Foreskin keratinocyte (primary cell): ENCODE measurements at places on chromosomes 1 and 21. TPM values are rescaled to one million over a fixed set of nuclear protein-coding genes. Genes with fewer than 3 reads are reported as not detected.

The VWA5B1 gene
- polyA plus RNA-seq: not detected in 2 replicates

The TFF2 gene
- not detected in 2 replicates for polyA plus RNA-seq

DNA sequence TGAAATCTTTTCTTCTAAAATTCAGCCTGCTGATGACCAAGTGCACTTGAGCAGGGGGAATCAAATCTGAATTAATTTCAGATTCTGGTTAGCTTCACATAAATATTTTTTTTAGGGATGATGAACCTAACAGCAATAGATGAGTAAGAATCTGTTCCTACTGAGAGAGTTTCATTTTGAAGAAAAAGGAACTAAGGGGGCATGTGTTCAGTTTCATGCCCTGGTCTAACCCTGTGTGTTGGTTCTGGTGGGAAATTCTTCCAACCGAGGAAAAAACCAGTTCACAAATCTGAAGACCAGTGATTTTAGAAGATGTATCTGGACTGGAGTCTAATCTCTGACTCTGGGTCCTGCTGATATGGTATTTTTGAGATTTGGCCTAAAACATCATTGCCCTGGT is 13.7 kb downstream of the SELL start:
- DNase-seq: no peak

DNA sequence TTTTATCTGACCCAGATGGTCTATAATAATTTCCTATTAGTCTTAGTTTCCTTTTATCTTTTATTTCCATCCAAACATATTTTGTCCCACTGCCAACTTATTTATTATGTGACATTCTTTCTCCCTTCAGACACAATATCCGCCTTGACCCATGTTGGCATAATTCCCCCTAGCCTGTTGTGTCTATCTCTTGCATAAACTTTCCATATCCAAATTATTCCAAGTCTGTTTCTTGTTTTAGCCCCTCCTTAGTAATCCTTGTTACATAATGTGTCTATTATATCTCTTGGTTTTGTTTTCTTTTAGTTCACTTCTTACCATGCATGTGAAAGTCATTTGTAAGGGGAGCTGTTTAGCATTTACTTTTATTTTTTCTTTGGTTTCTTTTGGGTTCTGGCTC is 81.6 kb upstream of the CACHD1 start:
- DNase-seq: no peak

GRCh38 chr1:97500760-97501159 is 420.1 kb downstream of the DPYD start:
- no peak for DNase-seq

The AQP10 gene
- polyA plus RNA-seq: 0.16 and 0.17 TPM in 2 replicates

GRCh38 chr1:195130598-195130997 is 1477.6 kb downstream of the KCNT2 start:
- DNase-seq: no peak

The MR1 gene
- 9.5 and 9.7 TPM in 2 replicates for polyA plus RNA-seq

DNA sequence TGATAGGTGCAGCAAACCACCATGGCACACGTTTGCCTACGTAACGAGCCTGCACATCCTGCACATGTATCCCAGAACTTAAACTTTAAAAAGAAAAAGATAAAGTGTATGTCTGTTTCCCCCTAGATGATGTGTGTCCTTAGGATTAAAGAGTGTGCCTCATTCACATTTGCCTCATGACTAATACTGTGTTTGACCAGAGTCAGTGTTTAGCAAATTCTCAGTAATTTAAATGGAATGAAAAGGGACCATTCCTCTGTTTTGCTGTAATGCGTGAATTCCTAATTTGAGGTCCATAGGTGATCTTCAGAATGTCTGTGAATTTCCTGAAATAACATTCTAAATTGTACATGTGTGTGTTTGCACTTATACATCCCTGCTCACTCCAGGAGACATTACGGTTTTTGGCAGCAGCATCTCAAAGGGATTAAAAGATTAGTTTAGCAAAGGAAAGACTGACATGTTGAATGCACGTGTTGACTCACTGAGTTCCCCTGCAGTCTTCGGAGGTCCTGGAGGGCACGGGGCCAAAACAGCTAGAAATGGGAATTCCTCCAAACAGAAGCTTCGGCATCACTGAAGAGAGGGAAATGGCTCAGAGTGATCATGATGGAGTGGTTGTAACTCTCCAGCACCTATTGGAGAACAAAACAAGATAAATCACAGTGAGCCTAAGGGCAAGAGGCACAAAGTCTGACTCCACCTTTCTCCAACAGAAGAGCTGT is 19.1 kb upstream of the SLC35F3 start:
- DNase-seq: no peak

- no peak for DNase-seq
These were observed 70.7 kb downstream of the TRABD2B start for GRCh38 chr1:47926461-47926999.

- no peak for DNase-seq
These were observed 1.9 kb upstream of the TMEM125 start for GRCh38 chr1:43267818-43268425.

GRCh38 chr1:155078469-155079209 is at the start of gene EFNA3:
EFNA3 (plus strand) TSS chr1:155078837; CDS start chr1:155078942, 105 bp downstream.
- no peak for DNase-seq

GRCh38 chr1:211813590-211813989 is 17.0 kb downstream of the LPGAT1 start:
- DNase-seq: no peak

DNA sequence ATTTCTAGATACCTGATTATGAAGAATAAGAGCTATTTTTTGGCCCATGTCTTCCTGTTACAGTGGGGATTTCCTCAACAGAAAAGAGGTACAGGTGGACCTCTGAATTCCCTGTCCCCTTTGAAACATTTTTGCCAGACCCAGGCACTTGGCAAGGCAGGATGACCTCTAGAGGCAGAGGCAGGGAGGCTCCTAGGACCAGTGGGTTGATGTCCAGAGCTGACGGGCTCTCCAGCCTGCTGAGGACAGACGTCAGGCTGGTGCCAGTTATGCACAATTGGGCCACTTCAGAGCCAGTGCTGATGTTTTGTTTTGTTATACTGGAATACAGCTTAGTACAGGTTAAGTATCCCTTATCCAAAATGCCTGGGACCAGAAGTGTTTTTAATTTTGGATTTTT is 18.5 kb upstream of the A3GALT2 start:
- no peak for DNase-seq

DNA sequence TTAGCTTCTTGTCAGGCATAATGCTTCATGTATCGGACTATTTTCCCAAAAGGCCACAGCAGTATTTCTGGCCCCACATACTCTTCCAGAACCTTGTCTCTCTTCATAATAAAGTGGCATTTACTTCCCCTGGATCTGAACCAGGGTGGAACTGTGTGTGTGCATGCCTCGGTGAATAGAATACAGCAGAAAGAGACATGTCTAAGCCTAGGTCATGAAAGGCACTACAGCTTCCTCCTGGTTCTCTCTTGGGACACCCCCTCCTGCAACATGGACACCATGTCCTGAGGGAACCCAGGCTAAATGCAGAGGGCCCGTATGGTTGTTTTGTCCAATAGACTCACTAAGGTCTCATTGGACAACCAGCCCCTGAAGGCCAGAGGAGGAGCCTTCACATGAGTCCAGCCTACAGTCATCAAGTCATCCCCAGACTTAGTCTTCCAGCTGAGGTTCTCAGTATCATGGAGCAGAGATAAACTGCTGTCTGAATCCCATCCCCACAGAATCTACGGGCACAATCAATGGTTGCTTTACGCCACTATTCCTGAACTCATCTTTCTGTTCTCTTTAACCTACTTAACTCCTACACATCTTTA is 35.0 kb downstream of the USP24 start:
- DNase-seq: no peak

DNA sequence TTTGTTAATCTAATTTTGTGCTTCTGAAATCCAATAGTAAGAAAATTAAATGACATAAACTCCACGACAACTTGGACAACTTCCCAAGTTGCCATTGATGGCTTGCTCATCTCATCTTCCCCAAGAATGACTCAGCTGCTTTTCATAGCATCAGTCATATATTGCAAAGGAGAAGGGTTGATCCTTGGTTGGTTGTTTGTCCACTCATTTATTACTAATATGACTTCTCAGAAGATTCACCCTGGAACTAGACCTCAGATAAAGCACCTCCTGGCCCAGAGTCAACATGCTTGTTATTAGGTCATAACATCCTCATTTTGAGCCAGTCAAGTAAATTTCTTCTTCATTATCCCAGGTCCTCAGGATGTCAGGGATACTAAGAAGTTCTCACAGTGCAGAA is 2.3 kb upstream of the LCE3D start:
- DNase-seq: peak; percentile 84

- no peak for DNase-seq
These were observed 7.5 kb upstream of the LHX8 start for GRCh38 chr1:75126611-75127101.
